Dermis blood vessel endothelial cell (primary cell): ENCODE measurements at places on chromosomes 16 and 17.

- peak; percentile 60 for DNase-seq
These were observed 16.0 kb upstream of the CCL17 start for GRCh38 chr16:57388359-57389086.

DNA sequence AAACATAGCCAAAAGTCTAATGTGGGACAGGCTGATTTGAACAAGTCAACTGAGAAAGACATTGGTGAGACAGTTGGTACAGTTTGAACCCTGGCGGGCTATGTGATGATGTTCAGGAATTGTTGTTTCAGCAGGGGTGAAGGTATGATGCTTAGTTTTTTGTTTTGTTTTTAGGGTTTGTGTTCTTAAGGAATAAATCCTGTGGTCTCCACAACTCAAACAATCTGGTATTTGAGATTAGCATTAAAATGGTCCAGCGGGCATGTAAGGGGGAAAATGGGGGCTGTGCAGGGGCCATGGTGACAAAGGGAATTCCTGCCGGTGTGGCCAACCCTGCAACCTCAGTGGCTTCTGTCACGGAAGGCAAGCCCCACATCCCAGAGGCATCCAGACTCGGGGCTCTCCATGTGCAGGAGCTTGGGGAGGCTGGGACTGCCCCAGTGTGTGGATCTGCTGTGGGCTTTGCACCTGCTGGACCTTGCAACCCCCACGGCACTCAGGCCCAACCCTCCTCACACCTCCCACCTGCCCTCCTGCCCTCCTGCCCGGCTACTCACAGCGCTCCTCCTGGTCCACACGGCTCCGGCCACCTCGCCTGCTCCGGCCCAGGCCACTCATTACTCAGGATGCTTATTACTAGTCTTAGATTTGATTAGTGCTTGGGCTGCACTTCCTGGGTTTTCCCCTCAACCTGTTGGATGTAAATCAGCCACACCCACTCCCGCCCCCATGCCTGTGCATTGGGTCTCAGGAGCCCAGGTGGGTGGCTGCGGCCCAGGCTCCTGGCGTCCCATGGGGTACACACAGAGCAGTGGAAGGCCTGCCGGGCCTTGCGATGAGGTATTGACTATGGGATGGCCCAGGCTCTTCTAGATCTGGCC, at the start of gene TNFRSF13B:
Gene TNFRSF13B (minus strand): TSS at position 661 of the 881 bp plus-strand sequence. CDS start 43 bp downstream, at position 618.
- no peak for DNase-seq

- DNase-seq: no peak
These were observed 5.6 kb downstream of the P2RX1 start for GRCh38 chr17:3910420-3911270.

GRCh38 chr16:78919852-78920251, 680.7 kb downstream of the MAF start:
- no peak for DNase-seq

DNA sequence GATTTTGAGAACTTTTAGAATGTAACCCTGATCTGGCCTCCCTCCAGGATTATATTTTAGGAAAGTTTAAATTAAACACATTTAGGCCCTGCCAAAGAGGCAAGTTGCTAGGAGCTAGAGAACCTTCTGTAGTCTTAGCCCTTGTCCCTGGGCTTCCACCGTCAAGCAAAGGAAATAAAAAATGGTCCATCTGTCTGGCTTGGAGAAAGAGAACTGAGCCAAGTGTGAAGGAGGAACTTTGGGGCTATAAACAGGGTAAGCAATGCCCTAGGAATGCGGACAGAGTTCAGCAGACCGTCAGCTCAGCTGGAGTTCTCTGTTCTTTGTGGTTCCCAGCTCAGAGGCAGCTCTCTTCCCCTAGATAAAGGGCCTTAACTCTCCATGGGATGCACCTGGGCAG, 29.6 kb downstream of the RCVRN start:
- DNase-seq: no peak

DNA sequence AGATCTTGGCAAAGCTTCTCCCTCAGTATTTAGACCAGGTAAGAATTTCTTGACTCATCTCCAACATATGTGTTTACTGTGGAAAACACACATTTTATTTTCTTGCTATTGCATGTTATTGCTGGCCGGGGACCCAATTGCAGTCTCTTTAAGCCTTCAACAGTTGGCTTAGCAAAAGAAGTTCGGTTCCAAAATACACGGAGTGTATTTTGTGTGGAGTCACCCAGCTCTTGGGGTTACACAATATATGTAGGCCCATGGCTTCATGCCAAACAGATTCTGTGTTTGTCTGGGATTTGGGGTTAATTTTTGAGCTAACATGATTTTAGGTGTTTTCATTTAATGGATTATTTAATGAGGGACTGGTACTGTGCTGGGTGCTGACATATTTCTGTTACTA, 4.0 kb downstream of the ALDH3A2 start:
- no peak for DNase-seq

DNA sequence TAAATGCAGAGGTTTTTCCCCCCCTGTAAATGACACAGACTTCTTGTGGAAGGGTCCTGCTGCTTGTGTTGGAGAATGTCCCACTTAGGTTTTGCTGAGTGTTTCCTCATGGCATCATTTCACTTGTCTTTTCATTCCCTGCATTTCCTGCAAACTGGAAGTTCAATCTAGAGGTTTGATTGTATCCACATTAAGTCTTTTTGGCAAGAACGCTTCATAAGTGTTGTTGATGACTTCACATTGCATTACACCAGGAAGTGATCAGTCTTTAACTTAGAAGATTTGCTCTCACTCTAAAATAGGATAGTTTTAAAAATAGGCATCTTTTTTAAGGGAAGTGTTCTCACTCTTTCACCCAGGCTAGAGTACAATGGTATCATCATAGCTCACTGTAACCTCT, 67.2 kb downstream of the RPTOR start:
- DNase-seq: peak; percentile 42

DNA sequence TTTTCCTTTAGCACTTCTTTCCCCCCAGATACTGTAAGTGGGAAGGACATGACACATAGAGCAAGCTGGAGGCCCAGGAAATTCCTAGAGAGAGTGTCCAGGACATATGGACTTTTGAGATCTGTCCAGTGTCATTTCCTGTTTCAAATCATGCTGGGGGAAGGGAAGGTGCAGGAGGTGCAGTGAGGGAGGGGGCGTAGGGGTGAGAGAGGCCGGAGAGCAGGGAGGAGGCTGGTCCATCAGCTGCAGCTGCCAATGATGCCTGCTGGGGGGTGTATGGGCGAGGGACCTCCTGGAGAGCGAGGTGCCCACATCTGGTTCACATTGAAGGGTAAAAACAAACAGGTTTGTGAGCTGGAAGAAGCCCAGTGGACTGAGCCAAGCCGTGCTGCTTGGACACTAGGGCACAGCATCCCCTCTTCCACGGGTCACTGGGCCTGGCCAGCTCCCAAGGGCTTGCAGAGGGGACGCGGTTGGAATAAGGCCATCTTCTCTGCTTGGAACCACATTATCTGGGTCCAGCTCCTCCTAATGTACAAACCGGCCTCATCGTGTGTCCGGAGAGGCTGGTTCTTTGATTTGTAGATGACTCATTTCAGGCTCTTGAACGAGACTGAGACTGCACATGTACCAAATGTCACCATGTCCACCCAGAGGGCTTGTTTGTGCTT, 70.4 kb upstream of the SMURF2 start:
- peak; percentile 68 for DNase-seq

- DNase-seq: no peak
These were observed 61.8 kb downstream of the TUBD1 start for GRCh38 chr17:59830846-59831486.
